Amygdala (tissue), 56 donors: ENCODE measurements at places on chromosomes 5 and 9.

- no peak for DNase-seq
Measured at GRCh38 chr9:8643896-8644295, 844.3 kb upstream of the DMAC1 start.

DNA sequence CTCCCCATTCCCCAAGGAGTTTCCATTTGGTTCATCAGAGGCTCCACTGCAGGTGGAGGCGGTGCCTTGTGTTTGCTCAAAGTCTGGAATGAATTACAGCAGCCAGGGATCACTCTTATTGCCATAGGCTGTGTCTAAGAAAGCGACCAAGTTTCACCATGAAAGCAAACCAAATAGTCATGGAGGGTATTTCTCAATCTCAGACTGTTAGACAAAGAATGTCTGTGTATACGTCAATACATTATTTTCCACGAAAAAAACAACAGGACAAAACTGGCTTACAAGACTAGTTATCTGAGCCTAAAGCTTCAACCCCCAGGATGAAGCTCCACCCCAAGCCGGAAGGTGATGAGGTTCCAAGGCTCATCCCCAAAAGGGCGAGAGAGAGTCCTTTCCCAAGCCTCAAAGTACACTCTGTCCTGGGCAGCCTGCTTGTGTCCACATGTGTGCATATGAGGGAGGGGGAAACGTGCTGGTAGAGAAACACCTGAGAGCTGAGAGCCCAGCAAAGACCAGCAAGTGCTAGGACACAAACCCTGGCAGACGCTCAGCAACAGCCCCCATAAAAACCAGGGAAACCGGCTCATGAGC, 4.3 kb downstream of the B4GALT1 start:
- DNase-seq = no peak

DNA sequence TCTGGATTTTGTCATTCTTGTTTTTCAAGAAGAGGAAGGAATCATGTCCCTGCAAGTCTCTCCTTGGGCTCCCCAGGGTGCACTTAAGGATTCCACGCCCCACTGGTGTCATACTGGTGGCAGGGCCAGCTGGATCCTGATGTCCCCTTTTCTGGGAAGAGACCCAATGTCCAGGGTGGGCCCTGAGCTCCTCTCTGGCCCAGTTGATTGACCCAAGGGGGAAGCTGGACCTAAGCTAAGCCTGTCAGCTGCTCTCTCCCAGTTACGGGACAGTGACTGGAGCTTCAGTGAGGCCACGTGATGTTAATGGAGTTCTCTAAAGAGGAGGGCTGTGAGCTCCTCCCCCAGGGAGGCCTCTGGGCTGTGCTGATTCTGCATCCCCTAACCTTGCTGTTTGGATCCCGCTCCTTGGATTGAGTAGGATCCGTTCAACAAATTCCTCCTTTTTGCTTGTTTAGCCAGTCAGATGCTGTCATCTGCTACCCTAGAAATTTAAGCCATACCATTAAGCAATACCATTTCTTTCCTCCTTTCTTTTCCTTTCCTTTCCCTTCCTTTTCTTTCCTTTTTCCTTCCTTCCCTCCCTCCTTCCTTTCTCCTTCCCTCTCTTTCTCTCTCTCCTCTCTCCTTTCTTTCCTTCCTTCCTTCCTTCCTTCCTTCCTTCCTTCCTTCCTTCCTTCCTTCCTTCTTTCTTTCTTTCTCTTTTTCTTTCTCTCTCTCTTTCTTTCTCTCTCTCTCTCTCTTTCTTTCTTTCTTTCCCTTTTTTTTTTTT, 17.2 kb downstream of the NKX2-5 start:
- no peak for DNase-seq

DNA sequence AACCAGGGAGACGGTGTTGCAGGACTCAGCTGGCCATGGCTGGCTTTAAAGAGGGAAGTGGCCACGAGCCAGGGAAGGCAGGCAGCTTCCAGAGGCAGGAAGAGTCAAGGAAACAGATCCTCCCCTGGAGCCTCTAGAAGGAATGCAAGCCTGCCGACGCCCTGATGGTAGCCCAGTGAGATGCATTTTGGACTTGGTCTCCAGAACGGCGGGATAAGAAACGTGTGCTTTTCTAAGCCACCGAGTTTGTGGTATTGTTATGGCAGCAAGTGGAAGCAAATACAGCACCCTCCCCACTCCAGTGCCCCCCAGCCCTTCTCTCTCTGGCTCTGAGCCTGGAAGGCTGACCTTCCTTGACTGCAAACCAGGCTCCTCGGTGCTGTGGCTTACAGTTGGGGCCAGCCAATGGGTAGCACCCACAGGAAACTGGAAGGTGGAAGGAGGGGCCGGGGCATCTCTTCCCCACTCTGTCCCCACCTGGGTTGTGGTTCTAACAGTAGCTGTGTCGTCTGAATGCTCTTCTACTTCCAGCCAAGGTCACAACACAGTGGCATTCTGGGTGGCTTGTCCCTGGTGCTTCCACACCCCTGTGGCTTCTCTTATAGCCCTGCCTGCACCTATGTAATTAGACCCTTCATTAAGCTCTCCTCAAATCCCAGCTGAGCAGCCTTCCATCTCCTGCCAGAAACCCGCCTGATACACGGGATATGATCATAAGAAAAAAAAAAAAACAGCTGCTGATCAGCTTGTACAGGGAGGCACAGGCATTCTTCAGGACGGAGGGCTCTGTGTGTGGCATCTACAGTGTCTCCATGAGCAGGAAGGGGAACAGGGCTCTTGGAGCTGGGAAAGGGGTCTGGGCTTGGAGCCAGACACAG, 29.9 kb upstream of the UNC5A start:
- DNase-seq = no peak

DNA sequence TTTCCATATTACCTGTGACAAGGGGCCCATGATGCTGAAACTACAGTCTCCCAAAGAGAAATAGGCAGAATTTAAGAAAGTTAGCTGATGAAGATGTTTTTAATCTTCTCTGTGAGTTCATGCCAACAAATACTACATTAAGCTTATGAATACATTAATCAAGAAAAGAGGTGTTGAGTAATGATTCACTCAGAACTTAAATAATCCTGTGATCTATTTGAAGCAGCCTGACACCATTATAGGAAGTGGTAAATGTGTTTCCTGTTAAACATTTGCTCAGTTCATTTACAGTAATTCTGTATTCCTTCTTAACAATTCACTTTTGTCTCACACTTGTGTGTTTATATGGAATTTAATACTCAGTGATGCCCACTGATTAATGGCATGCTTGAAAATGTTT, 75.0 kb upstream of the IZUMO3 start:
- DNase-seq = no peak

- DNase-seq = no peak
Measured at GRCh38 chr5:36277521-36278176, 24.1 kb downstream of the RANBP3L start.

DNA sequence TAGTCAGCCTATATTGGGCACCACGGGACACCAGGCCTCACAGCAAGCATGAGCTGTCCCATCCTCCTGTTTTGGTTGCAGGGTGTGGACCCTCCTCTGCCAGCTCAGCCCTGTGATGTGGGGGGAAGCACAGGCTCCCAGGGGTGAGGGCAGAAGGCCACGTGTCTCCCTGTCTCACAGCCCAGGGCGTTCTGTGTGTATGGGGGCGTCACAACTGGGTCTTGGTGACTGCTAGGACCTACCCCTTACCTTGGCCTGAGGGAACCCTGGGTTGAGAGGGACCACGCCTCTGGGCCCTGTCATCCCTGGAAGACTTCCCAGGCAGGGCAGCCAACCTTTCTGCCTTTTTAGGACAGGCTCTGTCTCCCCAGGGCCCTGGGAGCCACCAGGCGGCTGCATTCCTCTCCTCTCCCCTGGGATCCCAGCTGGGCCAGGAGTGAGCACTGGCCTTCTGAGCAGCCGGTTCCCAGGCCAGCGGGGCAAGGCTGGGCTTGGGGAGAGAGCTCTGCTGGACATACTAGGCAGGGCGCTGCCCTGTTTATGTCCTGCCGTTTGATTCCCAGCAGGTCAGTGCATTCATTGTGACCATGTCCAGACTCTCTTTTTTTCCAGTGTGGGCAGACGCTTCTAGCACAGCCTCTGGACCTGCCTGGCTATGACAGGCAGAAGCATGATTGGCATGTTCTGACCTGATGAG, 97.4 kb downstream of the DAB2IP start:
- DNase-seq = no peak

- DNase-seq = no peak
Measured at GRCh38 chr9:35396560-35397215, 93.2 kb upstream of the RUSC2 start.

DNA sequence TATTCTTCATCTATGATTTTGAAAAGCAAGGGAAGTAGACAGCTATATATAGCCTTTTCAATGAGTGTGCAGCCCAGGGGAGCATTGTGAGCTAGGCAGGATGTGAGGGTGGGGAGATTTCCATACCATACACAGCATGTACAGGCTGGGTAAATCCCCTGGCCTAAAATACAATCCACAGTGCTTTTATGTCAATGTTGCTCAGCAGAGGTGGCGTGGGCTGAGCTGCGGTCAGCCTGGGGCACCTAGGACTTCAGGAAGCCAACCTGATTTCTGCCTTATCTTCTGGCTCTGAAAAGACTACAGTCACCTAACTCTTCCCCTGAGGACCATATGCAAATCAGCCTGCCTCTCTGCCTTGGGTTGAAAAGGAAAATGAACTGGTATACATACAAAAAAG, 6.3 kb upstream of the GARIN3 start:
- DNase-seq = no peak

GRCh38 chr5:149381986-149382338, 2.9 kb upstream of the IL17B start:
- no peak for DNase-seq

DNA sequence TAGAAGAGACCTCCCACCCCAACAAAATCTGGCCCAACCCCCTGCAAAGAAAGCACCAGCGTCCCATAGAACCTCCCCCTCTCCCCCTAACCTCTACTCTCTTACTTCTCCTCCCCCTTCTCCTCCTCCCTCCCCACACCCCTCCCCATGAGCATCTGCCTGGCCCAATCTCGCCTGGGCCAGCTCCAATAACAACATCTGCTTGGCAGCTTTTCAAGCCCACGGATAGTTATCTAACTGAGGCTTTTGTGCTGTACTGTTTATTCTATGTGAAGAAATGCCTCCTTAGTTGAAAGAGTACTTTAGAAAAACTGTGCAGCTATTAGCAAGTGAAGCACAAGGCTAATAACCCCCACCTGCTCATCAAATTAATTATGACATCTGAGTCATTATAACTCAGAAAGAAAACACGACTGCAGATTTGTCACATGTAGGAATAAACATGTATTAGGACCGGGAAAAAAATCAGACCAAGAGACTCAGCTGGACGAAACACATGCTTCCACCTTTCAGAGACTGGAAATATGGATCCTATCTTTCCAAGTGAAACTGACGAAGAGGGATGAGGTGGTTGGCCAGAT, 42.8 kb downstream of the NFIB start:
- no peak for DNase-seq

DNA sequence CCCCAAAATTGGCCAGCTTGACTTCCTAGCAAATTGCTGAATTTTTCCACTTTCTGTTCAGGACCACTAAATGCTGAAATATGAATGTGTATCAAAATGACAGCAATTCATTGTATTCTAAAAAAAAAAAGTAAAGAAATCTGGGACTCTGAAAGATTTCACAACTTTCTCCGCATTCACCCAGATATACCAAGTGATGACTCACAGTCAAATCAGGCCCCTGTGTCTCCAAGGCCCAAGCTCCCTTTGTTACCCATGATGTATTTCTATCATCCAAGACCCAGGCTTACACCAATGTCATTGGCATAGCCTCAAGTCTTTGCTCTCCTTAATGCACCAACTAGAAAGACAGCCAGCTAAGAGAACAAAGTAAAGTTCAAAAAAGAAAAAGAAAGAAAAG, 493.9 kb downstream of the NTRK2 start:
- no peak for DNase-seq

- no peak for DNase-seq
Measured at GRCh38 chr5:93715761-93716160, 25.6 kb downstream of the POU5F2 start.

DNA sequence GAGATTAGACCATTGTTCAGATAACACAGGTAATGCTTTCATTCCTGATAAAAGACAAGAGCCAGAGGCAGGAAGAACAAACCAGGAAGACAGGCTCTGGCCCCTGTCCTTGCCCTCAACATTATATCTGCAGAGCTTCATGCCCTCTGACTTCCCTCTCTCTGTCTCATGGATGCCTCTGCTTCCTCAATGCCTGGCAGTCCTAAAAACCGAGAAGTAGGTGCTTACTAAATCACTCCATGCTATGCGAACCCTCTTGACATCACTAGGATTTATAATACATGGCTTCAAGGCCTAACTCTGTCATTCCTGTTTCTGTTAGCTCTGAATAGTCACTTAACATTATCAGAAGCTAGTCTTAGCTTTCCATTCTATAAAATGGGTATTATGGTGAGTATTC, 117.8 kb downstream of the TLR4 start:
- DNase-seq = no peak

DNA sequence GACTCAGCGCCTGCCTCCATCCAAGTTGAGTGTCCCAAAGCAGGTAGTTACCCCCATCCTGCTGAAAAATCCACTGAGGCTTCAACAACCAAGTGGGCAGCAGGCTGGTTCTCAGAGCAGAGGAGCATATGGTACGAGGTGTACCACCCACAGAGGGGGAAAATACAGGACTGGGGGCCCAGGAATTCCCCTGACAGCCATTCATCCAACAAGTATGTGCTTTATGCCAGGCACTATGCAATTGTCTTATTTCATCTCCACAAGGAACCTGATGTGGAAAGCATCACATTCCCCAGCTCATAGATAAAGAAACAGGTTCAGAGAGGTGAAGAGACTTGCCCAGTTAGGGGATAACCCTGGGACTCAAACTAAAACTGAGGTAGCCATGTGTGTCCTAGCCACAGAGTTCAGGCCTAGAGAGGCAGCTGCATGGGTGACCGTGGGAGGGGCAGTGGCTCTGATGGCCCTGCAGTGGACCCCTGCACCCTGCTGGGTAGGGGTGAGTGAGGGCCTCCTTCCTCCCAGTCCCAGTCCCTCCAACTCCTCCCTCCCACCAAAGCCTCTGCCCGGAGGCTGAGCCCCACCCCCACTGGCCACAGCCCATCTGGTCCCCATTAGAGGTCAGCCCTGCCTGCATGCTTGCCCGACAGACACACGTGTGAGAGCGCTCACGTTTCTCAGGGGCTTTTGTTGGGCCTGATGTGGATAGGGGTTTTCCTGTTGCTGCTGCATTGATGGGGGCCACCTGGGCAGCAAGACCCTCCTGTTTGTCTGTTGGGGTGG, 11.5 kb downstream of the PDLIM4 start:
- no peak for DNase-seq

GRCh38 chr9:112112941-112113681, 62.0 kb downstream of the SUSD1 start:
- no peak for DNase-seq

- DNase-seq = no peak
Measured at GRCh38 chr9:135321580-135321979, 158.0 kb upstream of the PPP1R26 start.

- DNase-seq = no peak
Measured at GRCh38 chr9:107216329-107216728, 66.8 kb upstream of the RAD23B start.

GRCh38 chr9:97961361-97961760, 21.8 kb upstream of the ANP32B start:
- no peak for DNase-seq

DNA sequence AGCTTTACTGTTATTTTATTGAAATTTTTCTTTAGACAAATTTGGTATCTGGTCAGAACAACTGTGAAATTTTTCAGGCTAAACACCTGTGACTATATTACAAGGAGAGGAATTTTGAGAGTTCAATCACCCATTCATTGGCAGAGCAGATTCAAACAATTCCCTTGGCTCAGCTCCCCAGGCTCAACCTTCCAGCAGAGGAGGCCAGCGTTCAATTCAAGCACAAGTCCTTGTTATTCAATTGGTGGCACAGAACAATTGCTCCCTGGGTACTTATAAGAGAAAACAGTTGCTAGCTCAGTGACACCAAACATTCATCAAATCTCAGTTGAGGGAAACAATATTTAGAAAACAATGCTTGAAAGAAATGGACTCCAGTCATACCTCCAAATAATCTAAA, 83.3 kb downstream of the SUSD1 start:
- no peak for DNase-seq
